ENCODE measurements at places on chromosomes 3 and 15.

GRCh38 chr3:33250712-33251111, 26.5 kb upstream of the FBXL2 start:
- H3K4me1 ChIP-seq: no peaks in the 10 kb centered on the region
- no peak overlapping the region for H3K4me3 ChIP-seq
- H3K27me3 ChIP-seq: peaks cover 18% of the 10 kb centered on the region
- no peaks in the 10 kb centered on the region for H3K36me3 ChIP-seq

- no peak for DNase-seq
- H3K27ac ChIP-seq: no peak overlapping the region
- no peaks in the 10 kb centered on the region for H3K27me3 ChIP-seq
- no peaks in the 10 kb centered on the region for H3K36me3 ChIP-seq
- H3K4me1 ChIP-seq: peaks cover 3% of the 10 kb centered on the region
- no peak overlapping the region for H3K4me3 ChIP-seq
These were observed 192.5 kb downstream of the GOLGA6L6 start for GRCh38 chr15:20348900-20349773.

DNA sequence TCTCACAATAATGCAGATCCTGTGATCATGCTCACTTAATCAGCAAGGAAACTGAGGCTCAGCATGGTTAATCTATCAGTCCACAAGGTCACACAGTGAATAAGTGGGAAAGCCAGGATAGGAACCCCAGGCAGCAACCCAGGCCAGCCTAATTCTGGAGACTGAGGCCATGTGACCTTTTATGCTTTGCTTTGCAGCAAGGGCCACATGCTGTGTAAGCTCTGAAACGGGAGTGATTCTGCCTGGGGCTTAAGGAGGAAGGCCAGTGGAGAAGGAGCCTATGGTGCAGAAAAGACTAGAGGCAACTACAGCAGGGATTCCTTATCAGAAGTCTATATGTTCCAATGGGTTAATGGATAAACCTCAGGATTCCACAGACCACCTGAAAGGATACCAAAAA, 157.6 kb upstream of the PPP2R3A start:
- no peak overlapping the region for H3K27ac ChIP-seq
- H3K4me3 ChIP-seq: no peak overlapping the region
- no peaks in the 10 kb centered on the region for H3K4me1 ChIP-seq
- DNase-seq: no peak

- H3K4me3 ChIP-seq: no peak overlapping the region
- H3K27me3 ChIP-seq: peaks cover 3% of the 10 kb centered on the region
- no peaks in the 10 kb centered on the region for H3K36me3 ChIP-seq
- no peak for DNase-seq
- H3K27ac ChIP-seq: no peak overlapping the region
These were observed 284.7 kb upstream of the ROPN1 start for GRCh38 chr3:124276539-124277143.

- H3K36me3 ChIP-seq: no peaks in the 10 kb centered on the region
- H3K27ac ChIP-seq: no peak overlapping the region
- no peak overlapping the region for H3K4me3 ChIP-seq
- no peaks in the 10 kb centered on the region for H3K27me3 ChIP-seq
- no peaks in the 10 kb centered on the region for H3K4me1 ChIP-seq
These were observed 38.5 kb downstream of the SLCO2A1 start for GRCh38 chr3:133991209-133991608.

GRCh38 chr15:99106417-99107220, 1.7 kb downstream of the SYNM start:
- no peak overlapping the region for H3K27ac ChIP-seq
- peaks cover 53% of the 10 kb centered on the region for H3K27me3 ChIP-seq
- no peaks in the 10 kb centered on the region for H3K36me3 ChIP-seq
- DNase-seq: no peak
- peaks cover 3% of the 10 kb centered on the region for H3K4me1 ChIP-seq

DNA sequence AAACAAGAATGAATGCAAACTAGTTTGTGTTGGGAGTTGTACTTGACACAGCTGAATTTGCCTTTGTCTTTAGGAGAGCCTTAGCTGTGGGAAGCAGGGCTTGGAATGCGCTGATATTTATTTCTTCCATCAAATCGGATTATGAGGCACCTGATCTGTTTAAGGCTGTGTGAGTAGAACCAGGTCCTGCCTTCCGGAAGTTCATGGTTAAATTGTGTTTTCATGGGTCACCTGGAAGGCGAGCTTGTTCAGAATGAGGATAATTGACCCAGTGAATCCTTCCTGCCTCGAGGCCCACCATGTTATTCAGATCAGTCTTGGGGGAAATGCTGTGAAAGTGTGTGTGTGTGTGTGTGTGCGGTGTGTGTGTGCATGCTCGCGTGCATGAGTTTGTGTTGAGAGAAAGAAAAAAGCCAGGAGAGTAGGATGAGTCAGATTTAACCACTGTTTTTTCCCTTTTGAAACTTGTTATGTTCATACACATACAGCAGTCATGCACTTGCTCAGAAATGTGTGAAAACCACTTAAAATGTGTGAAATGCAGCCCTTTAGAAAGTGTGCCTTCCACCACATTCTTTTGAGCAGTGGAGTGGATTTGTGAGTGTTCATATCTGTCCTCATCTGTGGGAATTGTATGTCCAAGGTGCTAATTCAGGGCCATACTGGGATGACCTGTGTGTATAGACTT, 36.7 kb downstream of the SMAD3 start:
- DNase-seq: peak; percentile 45
- H3K4me1 ChIP-seq: peaks cover 62% of the 10 kb centered on the region
- no peak overlapping the region for H3K4me3 ChIP-seq
- peaks cover 30% of the 10 kb centered on the region for H3K36me3 ChIP-seq
- H3K27me3 ChIP-seq: no peaks in the 10 kb centered on the region

- peaks cover 9% of the 10 kb centered on the region for H3K27me3 ChIP-seq
- H3K27ac ChIP-seq: no peak overlapping the region
- no peak overlapping the region for H3K4me3 ChIP-seq
- no peaks in the 10 kb centered on the region for H3K36me3 ChIP-seq
- peak; percentile 57 for DNase-seq
- peaks cover 6% of the 10 kb centered on the region for H3K4me1 ChIP-seq
These were observed 125.5 kb downstream of the GADL1 start for GRCh38 chr3:30768703-30769550.

- H3K4me3 ChIP-seq: no peak overlapping the region
- no peaks in the 10 kb centered on the region for H3K27me3 ChIP-seq
- H3K27ac ChIP-seq: no peak overlapping the region
- H3K36me3 ChIP-seq: peaks cover 39% of the 10 kb centered on the region
These were observed 81.5 kb downstream of the BBX start for GRCh38 chr3:107604057-107604822.

DNA sequence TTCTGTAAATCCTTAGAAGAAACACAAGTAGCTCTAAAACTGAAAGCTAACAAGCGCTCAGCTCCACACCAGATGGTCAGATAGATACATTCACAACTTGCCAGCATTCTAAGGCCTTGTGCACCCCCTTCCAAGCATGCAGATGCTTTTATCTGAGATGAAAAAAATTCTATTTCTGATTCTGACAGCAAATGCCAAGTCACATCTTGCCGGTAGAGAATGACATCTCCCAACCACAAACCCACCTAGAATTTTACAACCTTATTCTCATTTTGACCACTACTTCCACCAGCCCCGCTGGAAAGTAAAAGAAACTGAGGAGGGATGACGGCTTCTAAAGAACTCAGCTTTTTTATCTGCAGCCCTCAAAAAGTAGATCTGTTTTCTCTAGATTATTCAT, 57.7 kb downstream of the SUMF1 start:
- DNase-seq: peak; percentile 22
- peak overlapping the region; percentile 32 for H3K4me3 ChIP-seq
- peaks cover 35% of the 10 kb centered on the region for H3K36me3 ChIP-seq
- H3K4me1 ChIP-seq: peaks cover 34% of the 10 kb centered on the region

DNA sequence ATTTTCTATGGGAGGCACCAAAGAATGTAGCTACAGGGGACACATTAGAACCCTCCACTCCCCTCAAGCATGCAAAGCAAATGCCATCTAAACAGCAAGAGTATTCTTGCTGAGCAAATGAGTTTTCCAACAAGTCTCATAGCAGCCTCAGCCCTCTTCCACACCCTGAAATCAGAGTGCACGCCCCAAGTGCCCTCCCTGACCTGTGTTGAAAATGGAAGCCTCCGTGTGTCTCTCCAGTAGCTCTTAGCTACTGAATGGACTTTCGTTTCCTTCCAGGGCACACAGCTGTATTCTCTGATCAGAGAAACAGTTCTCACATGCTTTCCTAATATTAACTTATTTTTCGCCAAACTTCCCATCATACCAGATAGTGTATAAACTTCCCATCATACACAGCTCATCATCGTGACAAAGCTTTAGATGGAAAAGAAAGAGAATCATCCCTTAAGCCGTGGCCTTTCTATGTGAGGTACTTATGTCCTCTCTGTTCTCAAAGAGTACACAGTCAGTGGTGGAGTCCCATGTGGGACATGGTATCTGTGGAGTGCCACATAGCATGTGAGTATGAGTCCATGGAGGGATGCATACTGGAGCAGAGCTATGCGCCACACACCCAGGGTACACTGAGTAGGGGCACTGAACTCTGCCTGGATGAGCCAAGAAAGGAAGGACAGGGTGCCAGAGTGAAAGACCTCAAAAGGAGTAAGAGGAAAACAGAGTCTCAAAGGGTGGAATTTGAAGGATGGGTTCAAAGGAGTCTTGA, 434.5 kb downstream of the MCTP2 start:
- no peaks in the 10 kb centered on the region for H3K36me3 ChIP-seq
- DNase-seq: no peak
- no peaks in the 10 kb centered on the region for H3K4me1 ChIP-seq

GRCh38 chr3:126433496-126434263, 39.0 kb downstream of the CFAP100 start:
- H3K27ac ChIP-seq: no peak overlapping the region
- H3K36me3 ChIP-seq: peaks cover 17% of the 10 kb centered on the region
- H3K4me1 ChIP-seq: peaks cover 5% of the 10 kb centered on the region
- H3K27me3 ChIP-seq: no peaks in the 10 kb centered on the region
- H3K4me3 ChIP-seq: no peak overlapping the region

GRCh38 chr3:149243540-149243939, 21.9 kb upstream of the CP start:
- peaks cover 26% of the 10 kb centered on the region for H3K4me1 ChIP-seq
- no peak overlapping the region for H3K27ac ChIP-seq

GRCh38 chr3:148008591-148008990, 599.4 kb downstream of the ZIC1 start:
- no peaks in the 10 kb centered on the region for H3K4me1 ChIP-seq
- DNase-seq: no peak
- H3K27ac ChIP-seq: no peak overlapping the region
- no peak overlapping the region for H3K4me3 ChIP-seq
- H3K27me3 ChIP-seq: no peaks in the 10 kb centered on the region

- H3K4me1 ChIP-seq: peaks cover 36% of the 10 kb centered on the region
- H3K36me3 ChIP-seq: peaks cover 19% of the 10 kb centered on the region
- H3K27me3 ChIP-seq: no peaks in the 10 kb centered on the region
These were observed 19.5 kb downstream of the RAF1 start for GRCh38 chr3:12644331-12644937.

- H3K4me3 ChIP-seq: no peak overlapping the region
- no peaks in the 10 kb centered on the region for H3K27me3 ChIP-seq
- H3K27ac ChIP-seq: no peak overlapping the region
- H3K36me3 ChIP-seq: peaks cover 18% of the 10 kb centered on the region
- DNase-seq: no peak
These were observed 134.6 kb downstream of the PEAK1 start for GRCh38 chr15:77285057-77285997.

GRCh38 chr15:78828920-78829319, 17.7 kb upstream of the ADAMTS7 start:
- H3K4me1 ChIP-seq: peaks cover 6% of the 10 kb centered on the region
- H3K4me3 ChIP-seq: no peak overlapping the region
- no peaks in the 10 kb centered on the region for H3K36me3 ChIP-seq
- no peak overlapping the region for H3K27ac ChIP-seq
- H3K27me3 ChIP-seq: peaks cover 9% of the 10 kb centered on the region

DNA sequence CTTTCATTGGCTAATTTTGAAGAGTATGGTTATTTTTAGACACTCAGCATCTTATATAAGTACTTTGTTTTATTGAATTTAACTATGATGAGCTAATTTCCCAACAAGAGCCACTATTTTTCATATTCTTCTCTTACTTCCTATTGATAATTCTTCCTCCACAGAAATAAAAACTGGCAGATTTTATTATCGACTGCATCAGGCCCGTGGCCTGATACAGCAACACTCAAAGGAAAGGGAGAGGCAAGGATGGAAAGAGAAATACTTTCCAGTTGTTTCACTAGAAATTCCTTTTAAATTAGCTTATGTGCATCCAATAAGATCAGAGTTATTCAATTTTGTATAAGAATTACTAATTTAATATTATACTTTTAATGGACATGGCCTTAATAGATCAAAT, 886.3 kb downstream of the ROBO1 start:
- H3K4me1 ChIP-seq: no peaks in the 10 kb centered on the region
- no peak for DNase-seq
- H3K27me3 ChIP-seq: no peaks in the 10 kb centered on the region

DNA sequence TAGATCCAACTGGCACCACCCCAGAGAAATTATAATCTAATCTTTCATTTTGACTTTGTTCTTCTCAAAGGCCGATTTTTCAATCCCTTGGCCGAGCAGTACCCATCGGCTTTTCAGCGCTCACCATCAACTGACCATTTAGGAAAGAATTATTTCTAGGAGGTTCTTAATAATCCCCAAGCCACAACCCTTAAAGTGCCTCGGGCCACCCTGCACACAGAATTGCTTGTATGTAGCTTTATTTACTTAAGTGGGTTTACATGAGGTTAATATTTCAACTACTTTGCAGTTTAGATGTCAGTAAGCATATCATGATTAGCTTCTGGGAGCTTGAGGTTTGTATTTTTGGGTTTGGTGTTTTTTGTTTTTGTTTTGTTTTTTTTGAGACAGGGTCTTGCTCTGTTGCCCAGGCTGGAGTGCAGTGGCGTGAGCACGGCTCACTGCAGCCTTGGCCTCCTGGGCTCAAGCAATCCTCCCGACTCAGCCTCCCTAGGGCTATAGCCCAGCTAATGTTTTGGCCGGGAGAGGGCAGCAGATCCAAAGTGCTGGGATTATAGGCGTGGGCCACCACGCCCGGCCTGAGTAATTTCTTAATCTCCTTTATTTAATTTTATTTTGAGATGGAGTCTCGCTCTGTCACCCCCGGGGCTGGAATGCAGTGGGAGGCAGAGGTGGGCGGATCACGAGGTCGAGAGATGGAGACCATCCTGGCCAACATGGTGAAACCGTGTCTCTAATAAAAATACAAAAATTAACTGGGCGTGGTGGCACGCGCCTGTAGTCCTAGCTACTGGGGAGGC, 801 bp upstream of the CDAN1 start:
- H3K27me3 ChIP-seq: no peaks in the 10 kb centered on the region
- DNase-seq: no peak
- peaks cover 16% of the 10 kb centered on the region for H3K4me1 ChIP-seq
- H3K36me3 ChIP-seq: peaks cover 2% of the 10 kb centered on the region

GRCh38 chr3:15295506-15295905, 36.9 kb downstream of the SH3BP5 start:
- H3K36me3 ChIP-seq: no peaks in the 10 kb centered on the region
- no peak overlapping the region for H3K27ac ChIP-seq
- H3K27me3 ChIP-seq: no peaks in the 10 kb centered on the region
- H3K4me1 ChIP-seq: peaks cover 25% of the 10 kb centered on the region
- H3K4me3 ChIP-seq: no peak overlapping the region

DNA sequence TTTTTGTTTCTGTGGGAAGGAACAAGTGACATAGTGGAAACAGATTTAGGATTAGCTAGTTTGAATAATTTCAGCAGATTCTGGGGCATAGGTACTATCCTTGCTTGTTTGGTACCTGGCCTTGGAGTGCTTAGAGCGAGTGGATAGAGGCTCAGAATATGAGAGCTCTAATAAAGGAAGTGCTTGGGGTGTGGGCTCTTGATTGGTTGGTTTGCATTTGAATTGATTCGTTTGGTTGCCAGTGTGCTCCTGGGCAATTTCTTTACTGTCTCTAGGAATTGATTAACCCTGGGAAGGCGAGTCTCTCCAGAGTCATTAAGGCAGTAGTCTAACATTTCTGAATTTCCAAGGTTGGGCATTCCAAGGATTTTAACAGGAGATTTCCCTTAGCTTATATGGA, 98.0 kb downstream of the DTWD1 start:
- no peaks in the 10 kb centered on the region for H3K36me3 ChIP-seq
- no peak for DNase-seq
- no peak overlapping the region for H3K4me3 ChIP-seq
- no peaks in the 10 kb centered on the region for H3K27me3 ChIP-seq
- H3K4me1 ChIP-seq: no peaks in the 10 kb centered on the region

All from activated naive CD8-positive, alpha-beta T cell treated with anti-CD3 and anti-CD28 coated beads for 36 hours (primary cell).